Activated B cell treated with CpG ODN at 0.5 μM for 24 hours (primary cell): ENCODE measurements at places on chromosomes 3 and 15. TPM values are rescaled to one million over a fixed set of nuclear protein-coding genes. Genes with fewer than 3 reads are reported as not detected.

- H3K4me3 ChIP-seq = no peak overlapping the region
- H3K27me3 ChIP-seq = peaks cover 20% of the 10 kb centered on the region
- H3K36me3 ChIP-seq = no peaks in the 10 kb centered on the region
- DNase-seq = no peak
- H3K27ac ChIP-seq = no peak overlapping the region
Observed at GRCh38 chr15:69735121-69735520, 282.5 kb downstream of the RPLP1 start.

GRCh38 chr3:85254738-85255137 is 295.9 kb downstream of the CADM2 start:
- no peak overlapping the region for H3K27ac ChIP-seq
- no peaks in the 10 kb centered on the region for H3K27me3 ChIP-seq
- H3K4me3 ChIP-seq = no peak overlapping the region
- H3K36me3 ChIP-seq = no peaks in the 10 kb centered on the region
- no peak for DNase-seq

DNA sequence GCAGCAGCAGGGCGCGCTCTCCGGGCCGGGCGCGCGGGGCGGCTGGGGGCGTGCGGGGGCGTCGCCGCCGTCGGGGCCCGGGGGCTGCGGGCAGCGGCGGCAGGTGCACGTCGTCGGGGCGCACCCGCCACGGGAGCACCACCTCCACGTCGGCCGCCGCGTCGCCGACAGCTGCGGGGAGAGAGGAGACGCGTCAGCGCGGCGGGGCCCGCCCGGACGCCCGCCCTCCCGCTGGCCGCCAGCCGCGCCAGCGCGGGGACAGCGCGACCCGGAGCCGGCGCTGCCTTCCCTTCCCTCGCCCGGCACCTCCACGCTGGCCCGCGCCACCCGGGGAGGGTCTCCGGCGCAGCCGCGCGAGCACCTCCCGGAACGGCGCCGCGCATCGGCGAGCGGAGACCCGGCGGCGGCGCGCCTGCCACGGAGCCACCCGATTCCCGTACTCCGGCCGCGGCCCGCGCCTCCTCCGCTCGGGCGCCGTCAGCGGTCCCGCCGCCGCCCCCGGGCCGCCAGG is 481 bp downstream of the ADAMTS17 start:
- H3K27ac ChIP-seq = no peak overlapping the region
- H3K36me3 ChIP-seq = no peaks in the 10 kb centered on the region
- DNase-seq = no peak
- peaks cover 9% of the 10 kb centered on the region for H3K4me1 ChIP-seq
- H3K4me3 ChIP-seq = peak overlapping the region; percentile 50

The GOLGA8O gene
- 0.89 and 1.2 TPM in 2 replicates for total RNA-seq

The POLQ gene
- 1.4 and 2.7 TPM in 2 replicates for total RNA-seq

The SPATA12 gene
- not detected in 2 replicates for total RNA-seq

GRCh38 chr3:41715376-41715775 is 246.5 kb downstream of the ULK4 start:
- no peaks in the 10 kb centered on the region for H3K27me3 ChIP-seq
- no peaks in the 10 kb centered on the region for H3K36me3 ChIP-seq
- no peak overlapping the region for H3K4me3 ChIP-seq
- no peak for DNase-seq

GRCh38 chr3:33665294-33665693 is 52.8 kb downstream of the CLASP2 start:
- H3K4me1 ChIP-seq = peaks cover 6% of the 10 kb centered on the region
- DNase-seq = no peak
- H3K27ac ChIP-seq = no peak overlapping the region
- no peaks in the 10 kb centered on the region for H3K27me3 ChIP-seq

DNA sequence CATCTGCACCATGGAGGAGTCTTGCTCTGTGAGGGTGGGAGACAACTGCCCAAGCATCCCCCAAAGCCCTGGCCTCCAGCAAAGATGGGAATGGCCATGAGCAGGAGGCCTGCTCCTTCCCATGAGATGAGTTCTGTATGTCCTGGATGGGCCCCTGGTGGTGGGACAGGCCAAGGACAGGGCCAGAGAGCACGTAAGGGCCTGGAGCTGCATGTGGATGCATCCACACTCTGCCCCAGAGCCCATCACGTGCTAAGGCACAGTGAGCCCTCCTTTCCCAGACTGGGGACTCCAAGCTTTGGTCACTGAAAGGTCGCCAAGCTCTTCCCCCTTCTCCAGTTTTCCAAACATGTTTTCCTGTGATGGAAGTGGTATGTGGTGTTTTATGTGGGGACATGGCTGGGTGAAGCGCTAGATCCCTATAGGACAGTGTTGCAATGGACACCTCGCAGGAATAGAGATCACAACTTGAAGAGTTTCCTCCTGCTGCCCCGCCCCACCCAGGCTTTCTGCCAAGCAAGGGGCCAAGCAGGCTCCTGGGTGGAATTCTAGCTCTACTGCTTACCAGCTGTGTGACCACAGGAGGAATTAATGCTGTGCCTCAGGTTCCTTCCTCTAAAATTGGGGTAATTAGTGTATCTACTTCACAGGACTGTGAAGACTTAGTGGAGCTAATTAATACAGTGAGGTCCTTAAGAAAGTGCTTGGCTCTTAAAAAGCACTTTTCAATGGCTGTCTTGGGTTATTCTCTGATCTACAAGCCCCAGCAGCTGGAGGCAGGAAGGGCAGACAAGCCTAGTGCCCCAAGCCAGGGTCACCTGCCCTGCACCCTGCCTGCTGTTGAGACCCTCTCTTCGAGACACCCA is 106.4 kb upstream of the RPL32 start:
- H3K27ac ChIP-seq = peak overlapping the region; percentile 56
- DNase-seq = no peak

The IL5RA gene
- total RNA-seq = not detected in 2 replicates

GRCh38 chr3:58452176-58452575 is 18.5 kb upstream of the PDHB start:
- no peak overlapping the region for H3K4me3 ChIP-seq
- no peak for DNase-seq
- H3K36me3 ChIP-seq = peaks cover 12% of the 10 kb centered on the region
- peaks cover 2% of the 10 kb centered on the region for H3K4me1 ChIP-seq
- H3K27me3 ChIP-seq = no peaks in the 10 kb centered on the region
